ENCODE measurements at places on chromosomes 3 and 15.

DNA sequence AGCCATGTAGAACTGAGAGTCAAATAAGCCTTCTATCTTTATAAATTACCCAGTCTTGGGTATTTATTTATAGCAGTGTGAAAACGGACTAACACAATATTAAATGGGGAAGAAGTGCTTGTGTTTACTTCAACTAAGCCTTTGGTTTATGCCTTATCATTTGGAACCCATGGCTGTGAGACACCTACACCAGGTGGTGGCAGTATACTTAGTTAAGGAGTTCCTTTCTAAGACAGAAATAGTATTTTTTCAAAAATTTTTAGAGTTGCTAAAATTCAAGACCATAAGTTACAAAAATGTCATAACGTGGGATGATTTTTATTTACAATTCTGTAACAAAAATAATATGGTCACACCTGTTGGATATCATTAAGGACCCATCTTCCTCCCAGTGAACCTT, 354.5 kb upstream of the SOX14 start:
- no peak for DNase-seq

- no peak for DNase-seq
Measured at GRCh38 chr3:47586746-47587145, 8.1 kb upstream of the CSPG5 start.

DNA sequence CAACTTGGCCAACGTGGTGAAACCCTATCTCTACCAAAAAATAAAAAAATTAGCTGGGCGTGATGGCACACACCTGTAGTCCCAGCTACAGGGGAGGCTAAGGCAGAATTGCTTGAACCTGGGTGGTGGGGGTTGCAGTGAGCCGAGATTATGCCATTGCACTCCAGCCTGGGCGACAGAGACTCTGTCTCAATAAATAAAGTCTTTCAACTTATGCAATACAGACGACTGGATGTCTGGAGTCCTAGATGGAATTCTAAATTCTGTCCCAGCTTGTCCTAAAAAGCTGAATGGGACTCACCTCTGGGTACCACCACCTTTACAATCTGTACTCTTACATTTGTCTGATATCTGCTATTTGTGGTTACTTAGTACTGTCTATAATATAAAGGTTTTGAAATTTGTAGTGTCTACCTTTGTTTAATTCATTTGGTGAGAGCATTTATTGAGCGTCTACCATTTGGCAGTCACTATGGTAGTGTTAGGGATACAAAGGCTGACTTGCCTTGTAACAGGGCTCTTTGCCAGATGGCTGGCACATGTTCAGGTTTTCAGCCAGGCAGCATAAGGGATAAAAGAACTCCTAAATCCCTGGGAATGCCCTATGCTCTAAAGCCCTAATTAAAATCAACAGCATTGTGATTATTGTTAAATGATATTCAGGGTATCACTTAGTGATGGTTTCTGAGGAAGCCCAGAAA, 7.2 kb upstream of the ZNF609 start:
- no peak for DNase-seq

DNA sequence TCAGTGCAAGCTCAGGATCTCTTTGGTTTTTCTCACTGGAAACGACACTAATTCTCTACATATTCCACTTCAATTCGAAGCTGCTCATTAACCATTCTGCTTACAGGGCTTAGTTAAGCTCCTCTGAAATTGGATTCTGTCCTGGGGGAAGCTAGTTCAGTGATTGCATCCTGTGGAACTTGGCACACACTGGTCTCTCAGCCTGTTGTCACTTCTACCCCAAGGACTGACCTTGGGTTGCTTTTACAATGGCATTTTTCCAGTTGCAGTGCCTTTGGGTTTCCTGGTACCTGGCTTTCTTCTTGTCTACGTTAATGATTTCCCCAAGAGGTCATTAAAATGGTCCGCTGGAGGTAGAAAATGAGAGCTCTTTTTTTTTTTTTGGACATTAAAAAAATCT, 33.3 kb upstream of the GABRB3 start:
- no peak for DNase-seq
